ENCODE measurements at places on chromosomes 5 and 9. TPM values are rescaled to one million over a fixed set of nuclear protein-coding genes. Genes with fewer than 3 reads are reported as not detected.

The PNPLA7 gene
- total RNA-seq = 16.5 TPM

DNA sequence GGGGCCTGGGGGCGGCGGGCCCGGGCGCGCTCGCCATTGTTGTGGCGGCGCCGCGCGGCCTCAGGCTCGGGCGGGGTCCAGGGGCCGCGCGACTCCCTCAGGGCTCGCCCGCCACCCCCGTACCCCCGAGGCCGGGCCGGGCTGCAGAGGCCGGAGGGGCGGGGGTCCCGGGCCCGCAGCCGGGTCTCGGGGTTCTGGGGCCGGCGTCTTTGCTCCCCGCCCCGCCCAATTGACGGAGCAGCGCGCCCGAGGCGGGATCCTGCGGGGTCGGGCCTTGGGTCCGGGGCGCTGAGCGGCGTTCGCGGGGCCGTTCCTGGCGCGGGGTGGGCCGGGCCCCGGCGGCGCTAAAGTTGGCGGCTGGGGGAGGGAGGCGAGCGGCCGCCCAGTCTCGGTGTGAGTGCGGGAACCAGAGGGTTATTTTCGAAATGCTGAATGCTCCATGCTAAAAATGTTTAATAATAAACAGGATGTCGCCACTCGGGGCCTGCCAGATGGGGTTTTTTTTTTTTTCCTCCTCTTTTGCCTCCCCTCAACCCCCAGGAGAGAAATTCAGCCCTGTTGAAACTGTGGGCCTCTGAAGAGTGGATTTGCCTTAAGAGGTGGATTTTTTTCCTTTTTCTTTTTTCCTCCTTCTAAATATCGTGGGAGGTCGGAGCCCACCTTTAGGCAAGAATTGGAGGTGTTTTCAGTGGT lies 724 bp downstream of the PRRC2B start:
- no peak for DNase-seq

The KLF4 gene
- 21.8 TPM for total RNA-seq

The CCNO gene
- 14.4 TPM for total RNA-seq

DNA sequence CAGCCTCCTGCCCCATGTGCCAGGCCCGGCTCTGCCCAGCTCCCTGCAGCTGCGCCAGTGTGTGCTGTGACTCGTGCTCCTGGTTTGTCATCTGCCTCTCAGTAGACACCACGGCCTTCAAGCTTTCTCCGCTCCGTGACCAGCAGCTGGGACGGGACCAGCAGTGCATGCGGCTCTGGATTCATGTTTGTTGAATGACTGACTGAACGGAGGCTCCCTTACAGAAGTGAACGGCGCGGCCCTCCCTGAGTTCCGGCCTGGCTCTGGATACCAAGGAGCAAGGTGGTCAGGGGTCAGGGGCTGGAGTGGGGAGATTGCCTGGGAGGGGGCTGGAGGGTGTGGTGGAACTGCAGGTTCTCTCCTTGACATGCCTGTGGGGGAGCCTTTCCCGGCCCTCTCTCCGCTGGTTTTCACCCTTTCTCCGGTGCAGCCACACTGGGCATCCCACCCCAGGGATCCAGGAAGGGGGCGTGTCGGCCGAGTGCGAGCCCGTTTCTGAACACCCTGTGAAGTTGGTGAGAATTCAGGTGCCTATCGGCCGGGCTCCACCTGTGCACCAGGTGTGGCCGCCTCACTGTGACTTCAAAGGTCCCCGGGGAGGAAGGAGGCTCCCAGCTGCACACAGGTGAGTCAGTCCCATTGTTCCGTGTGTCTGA lies 11.1 kb upstream of the CEP72 start:
- DNase-seq = peak; percentile 83

GRCh38 chr9:138047469-138048040 lies 170.0 kb downstream of the CACNA1B start:
- no peak for DNase-seq

GRCh38 chr5:171416160-171417049 lies 3.0 kb upstream of the FGF18 start:
- no peak for DNase-seq

DNA sequence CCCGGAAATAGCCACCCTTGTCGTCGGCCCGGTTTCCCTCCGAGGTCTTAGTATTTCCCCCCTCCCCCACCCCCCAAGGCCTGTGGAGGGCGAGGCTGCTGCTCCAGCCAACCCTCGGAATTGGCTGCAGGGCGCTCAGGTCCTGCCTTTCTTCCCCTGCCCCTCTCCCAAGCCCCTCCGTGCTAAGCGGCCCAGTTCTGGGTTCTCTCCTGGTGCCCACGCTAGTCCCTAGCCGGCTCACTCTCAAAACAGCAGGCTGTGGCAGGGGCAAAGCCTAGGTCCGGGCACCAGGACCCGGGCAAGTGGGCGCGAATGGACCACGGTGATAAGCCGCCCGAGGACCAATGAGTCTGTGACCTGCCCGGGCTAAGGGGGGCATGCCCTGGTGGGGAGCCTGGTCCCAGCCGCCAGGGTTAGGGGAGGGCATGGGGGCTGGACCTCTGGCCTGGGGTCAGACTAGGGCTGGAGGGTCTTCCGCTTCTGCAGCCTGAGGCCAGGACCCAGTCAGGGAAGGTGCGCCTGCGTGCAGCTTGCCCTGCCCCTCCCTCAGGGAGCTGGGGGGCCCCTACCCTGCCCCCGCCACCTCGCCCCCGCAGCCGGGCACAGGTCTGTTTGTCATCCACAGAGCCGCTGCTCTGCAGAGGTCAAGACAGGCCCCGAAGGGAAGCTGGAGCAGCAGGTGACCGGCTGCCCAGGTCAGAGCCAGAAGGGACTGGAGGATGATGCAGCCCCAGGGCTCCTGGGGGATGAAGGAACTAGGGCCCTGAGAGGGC lies 5.0 kb upstream of the IRX4 start:
- DNase-seq = no peak

DNA sequence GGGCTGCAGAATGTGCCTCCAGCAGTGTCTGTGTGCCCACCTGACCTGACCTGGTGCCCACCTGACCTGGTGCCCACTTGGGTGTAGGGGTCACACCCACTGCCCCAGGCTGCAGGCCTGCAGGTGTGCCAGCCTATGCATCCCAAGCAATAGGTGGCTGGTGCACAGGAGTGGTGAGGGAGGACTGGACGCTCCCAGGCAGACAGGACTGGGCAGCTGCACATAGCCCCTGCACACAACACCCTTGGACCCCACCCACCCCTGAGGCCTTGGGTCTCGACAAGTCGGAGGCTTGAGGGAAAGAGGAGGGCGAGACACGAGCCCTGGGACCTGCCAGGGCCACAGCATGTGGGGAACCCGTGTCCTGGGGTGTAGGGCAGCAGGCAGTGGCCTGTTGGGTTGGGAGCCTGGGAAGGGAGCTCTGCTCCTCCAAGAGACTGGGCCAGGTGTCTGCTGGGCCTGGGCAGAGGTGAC lies 10.8 kb upstream of the NRARP start:
- no peak for DNase-seq
